ENCODE measurements at places on chromosomes 2 and 18.

DNA sequence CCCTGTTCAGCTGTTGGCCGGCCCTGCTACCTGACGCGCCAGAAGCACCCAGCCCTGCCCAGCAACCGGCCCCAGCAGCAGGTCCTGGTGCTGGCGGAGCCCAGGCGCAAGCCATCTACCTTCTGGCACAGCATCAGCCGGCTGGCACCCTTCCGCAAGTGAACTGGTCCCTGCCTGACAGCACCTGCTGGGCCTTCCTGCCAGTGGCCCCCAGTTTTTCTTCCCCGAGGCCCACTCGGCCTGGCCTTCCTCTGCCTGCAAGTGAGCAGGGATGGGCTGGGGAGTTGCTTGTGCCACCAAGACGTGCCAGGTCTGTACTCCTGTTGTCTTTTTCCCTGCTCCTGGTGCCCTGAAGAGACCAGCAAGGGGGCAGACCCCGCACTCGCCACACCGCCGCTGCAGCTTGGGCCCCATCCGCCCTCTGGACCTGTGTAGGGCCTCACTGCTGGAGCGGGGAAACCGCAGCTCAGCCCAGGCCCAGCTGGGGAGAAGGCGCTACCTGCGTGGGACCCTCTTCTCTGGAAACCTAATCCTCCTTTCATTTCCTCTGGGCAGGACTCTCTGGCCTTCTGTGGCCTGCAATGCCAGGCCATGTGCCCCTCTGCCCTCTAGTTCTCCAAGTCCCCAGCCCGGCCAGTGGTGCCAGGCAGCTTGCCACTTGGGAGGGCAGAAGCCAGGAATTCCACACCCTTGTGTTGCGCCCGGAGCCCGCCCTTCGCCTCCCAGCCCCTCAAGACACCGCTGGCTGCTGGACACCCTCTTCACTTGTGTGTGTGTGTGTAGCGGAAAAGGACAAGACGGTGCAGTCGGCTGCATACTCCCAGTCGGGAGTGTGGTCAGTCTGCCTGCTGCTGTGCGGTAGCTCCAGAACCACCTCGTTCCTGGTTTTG lies 47.0 kb downstream of the FAM168B start:
- DNase-seq = no peak

DNA sequence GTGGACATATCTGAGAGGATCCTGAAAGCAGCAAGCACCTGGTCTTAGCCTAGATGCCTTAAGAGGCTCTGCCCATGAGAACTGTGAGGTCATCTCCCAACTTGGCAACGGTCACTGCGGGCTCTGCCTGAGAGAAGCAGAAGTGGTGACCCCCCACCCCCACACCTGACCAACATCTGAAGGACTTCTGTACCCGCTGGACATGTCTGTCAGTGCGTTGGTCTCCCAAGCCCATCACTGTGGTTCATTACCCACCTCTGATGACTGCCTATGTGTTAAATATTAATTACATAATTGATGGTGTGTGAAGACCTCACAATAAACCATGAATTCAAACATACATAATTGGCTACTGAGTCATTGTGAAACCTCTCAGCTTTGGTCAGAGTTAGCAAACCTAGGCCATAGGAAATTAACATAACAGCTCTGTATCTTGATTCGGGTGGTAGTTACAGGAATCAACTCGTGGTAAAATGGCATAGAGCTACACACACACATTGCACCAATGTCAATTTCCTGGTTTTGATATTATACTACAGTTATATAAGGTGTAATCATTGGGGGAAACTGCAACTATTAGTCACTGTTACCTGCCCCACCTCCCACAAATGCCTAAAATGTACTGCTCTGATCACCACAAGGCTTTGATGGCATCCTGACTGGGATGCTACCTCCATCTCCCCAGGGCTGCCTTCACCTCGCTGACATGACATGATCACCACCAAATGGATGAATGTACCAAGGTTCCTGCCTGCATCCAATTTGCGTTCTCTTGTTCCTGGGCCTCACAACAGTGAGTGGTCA lies 4.3 kb upstream of the GALNT1 start:
- DNase-seq = no peak

DNA sequence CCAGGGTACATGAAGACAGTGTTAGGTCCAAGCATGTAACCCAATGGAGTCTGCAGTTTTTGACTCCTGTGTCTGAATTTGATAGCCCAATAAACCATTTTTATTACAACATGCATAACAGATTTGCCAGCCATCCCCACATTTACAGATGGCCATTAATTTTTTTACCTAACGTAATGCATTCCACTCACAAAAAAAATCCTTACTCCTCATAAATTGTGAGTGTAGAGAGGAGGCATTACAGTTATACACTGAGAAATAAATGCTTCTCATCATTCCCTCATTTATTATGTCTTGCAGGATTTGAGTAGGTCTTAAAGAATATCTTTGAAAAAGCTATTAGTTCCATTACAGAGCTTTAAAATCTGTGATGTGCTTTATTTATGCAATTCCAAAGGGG lies 193.8 kb downstream of the CMPK2 start:
- no peak for DNase-seq

DNA sequence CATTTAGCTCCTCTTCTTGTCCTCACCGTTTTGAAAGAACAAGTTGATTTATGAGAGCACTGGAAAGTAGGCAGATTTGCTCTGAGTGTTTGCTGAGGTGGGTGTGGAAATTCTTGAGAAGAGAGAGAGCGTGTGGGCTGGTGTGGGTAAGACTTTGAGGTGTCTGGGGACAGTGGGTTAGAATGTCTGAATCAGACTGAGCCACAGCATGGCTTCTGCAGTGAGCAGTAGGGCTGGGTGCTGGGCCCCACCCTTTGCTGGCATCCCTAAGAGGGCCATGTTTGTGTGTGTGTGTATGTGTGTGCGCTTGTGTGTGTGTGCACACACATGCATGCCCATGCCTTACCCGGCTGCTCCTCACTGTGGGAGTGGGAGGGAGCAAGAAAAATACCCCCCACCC lies 63.7 kb downstream of the COPS8 start:
- no peak for DNase-seq

DNA sequence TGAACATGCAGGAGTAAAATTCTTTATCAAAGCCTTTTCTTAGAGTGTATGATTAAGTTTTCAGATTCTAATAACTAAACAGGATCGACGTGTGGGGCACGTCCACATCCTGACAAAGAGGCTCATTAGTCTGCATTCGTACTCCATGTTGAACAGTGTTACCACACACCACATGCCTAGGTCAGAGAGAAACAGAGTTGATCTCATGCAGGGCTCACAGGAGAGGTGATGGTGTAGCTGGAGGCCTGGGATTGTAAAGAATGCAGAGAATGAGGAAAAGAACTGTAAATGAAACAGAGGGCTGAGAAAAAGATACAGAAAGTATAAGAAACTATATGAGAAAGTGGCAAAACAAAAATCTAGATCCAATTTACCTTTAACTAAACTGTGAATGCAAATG lies 632.5 kb downstream of the BCL11A start:
- DNase-seq = no peak

DNA sequence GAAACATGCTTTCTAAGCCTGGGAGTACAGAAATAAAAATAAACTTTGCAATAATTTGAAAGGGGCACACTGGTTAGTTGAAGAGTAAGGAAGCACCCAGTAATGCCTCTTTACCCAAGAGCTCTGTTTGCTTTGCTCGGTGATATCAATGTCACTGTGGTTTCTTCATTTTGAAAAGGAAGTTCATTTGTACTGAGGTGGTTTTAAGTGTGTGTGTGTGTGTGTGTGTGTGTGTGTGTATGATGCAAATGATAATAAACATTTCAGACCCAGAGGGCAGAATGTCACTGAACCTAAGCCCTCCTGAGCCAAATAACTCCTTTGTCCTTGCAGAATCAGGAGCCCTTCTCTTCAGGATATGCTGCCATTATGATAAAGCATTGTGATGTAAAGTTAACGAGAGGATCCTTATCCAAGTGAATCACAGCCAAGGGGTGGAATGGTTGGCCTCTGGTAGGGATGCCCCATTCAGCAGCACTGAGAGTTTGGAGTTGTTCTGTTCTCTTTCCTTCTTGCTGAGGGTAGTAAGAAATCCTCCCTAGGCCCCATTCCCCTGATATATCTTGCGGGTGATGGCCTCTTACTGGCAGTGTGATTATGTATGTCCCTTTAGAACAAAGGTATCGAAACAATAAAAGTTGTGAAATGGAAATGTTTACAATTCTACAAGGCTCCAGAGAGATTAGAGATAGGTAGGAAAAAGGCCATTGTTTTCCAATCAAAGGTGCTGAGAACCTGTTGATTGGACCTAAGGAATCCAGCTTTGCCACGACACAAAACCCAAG lies 7.6 kb downstream of the ITGA6 start:
- no peak for DNase-seq

GRCh38 chr2:170121689-170122088 lies 56.3 kb upstream of the MYO3B start:
- no peak for DNase-seq

DNA sequence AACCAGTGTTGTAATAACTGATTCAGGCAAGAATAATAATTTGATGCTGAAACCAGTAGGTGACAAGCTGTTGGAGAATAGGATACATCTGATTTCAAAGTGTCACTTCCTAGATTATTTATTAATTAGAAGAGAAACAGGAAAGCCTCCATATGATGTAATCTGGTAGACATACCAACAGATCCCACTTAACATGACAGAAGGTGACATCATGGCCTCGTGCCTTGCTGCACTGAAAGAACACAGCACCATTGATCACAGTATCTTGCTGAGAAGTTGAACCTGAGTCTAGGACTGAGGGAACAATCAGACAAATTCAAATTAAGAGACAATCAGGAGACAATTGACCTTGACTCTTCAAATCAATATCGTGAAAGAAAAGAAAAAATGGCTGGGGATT lies 131.6 kb upstream of the DLGAP1 start:
- no peak for DNase-seq

DNA sequence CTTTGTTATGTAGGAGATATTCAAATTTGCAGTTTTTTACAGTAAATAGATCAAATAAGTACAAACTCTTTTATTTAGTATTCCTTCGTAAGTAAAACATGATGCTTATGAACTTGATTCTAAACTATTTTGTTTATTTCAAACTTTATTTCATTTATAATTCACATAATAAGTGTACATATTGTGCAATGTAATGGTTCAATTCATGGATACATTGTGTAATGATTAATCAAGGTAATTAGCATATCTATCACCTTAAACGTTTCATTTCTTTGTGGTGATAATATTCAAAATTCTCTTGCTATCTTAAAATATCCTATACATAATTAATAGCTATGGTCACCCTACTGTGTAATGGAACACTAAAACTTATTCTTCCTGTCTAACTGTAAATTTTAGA lies 525.9 kb upstream of the ZNF804A start:
- DNase-seq = no peak

DNA sequence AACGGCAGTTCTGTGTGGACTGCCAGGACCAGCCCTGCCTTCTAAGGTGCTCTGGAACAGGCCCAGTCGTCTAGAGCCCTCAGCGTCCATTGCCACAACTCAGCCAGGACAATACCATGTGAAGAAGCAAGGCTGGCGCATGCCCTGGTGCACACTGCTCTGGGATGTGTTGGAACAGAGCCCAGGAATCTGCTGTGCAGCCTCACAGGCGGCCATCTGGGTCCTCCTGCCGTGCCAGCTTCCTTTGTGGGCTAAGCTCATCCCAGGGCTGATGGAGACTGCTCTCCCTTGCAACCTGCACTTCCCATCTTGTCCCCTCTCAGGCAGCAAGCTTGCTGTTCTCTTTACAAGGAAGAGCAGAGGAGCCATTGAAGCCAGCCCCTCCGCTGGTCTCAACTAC lies 246.4 kb upstream of the PXDN start:
- DNase-seq = no peak

GRCh38 chr2:225761396-225761795 lies 361.9 kb downstream of the NYAP2 start:
- DNase-seq = peak; percentile 80

DNA sequence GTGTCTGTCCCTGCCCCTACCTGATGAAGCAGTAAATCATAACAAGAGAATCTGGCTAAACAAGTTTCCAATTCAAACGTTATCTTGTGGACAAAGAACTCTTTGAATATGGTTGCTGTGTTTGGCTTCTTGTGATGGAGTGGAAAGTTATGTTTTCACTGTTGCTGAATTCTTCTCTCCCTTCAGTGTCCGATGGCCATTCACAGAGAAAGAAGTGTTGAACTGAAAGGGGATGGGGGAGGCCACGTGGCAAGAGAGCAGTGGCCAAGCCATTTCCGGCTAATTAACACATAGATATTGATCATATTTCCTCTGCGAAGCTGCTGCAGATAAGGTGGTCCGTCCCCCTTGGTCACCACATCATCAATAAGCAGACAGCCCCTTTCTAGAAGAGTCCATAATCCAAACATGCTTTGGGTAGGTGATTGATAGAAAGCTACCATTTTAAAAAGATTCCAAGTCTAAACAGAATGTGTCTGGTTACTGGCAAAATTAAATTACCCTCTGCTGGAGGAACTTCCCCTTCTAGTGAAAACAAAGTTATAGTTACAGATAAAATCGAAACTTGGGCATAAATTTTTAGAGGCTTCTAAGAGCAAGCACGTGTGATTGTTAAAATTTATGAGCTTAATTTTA lies 36.9 kb upstream of the FZD7 start:
- DNase-seq = no peak

GRCh38 chr18:25516121-25516520 lies 164.2 kb upstream of the ZNF521 start:
- DNase-seq = no peak

- peak; percentile 83 for DNase-seq
These were observed 2.3 kb downstream of the MYO1B start for GRCh38 chr2:191247381-191248057.

DNA sequence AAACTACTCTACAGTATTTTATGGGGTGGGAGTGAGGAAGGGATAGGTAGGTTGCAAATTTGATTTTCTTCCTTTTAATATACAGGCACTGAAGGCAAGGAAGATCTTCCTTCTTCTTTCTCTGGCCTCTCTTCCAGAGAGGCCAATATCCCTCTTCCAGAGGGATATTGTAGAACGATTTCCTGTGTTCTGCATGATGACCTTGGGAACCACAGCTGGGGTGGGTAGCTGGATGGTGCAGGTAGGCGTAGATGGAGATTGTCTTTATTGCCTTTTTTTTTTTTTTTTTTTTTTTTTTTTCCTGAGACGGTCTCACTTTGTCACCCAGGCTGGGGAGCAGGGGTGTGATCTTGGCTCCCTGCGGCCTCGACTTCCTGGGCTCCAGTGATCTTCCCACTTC lies 49.4 kb downstream of the GATA6 start:
- no peak for DNase-seq

Data from SJCRH30 (cell line).